Tongue (tissue), 3 donors: ENCODE measurements at places on chromosomes 7 and 10. TPM values are rescaled to one million over a fixed set of nuclear protein-coding genes. Genes with fewer than 3 reads are reported as not detected.

DNA sequence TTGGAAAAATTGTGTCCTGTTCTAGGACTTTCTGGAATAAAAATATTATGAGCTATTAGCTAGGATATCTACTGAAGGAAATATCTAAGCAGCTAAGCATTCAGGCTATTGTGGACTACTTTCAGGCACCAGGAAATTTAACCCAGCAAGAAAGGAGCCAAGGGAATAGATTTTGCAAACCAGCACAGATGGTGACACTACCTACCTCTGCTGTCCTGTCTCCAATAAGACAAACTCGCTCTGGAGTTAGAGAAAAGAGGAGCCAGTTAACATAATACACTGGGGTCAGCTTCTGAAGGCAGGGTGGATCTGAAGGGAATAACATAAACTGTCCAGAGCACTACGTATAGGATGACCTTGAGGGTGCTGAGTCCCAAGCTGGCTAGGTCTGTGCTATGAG is 223.7 kb upstream of the PRSS58 start:
- DNase-seq: peak; percentile 31

DNA sequence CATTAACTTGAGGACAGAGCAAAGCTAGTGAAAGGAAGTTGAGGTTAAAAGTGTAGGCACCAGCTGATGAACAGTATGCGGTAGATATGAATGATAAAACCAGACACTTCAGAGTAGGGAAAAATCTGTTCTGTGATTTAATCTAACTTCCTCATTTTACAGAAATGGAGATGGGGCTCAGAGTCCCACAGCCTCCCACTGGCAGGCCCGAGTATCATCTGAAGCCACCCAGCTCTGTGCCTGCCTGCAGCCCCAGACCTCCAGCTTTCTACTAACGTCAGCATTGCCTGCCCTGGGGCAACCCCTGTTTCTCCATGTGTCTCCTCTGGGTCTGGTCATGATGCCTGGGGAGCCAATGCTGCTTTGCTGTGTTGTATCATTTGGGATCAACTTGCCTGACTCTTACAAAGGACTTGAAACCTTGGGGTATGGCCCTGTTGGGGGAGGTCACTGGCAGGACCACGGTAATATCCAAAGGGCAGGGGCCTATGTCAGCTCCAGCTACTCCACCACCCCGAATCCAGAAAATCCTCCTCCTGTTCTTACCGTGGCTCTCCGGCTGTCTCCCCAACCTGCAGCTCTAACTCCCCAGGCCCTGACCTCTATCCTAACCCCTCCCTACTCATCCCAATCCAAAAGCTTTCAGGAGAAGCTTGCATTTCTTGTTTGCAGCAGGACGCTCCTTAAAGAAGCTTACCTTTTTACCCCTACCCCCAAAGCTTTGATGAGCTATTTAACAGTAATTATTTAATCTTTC is 56.2 kb upstream of the NPY start:
- DNase-seq: no peak

DNA sequence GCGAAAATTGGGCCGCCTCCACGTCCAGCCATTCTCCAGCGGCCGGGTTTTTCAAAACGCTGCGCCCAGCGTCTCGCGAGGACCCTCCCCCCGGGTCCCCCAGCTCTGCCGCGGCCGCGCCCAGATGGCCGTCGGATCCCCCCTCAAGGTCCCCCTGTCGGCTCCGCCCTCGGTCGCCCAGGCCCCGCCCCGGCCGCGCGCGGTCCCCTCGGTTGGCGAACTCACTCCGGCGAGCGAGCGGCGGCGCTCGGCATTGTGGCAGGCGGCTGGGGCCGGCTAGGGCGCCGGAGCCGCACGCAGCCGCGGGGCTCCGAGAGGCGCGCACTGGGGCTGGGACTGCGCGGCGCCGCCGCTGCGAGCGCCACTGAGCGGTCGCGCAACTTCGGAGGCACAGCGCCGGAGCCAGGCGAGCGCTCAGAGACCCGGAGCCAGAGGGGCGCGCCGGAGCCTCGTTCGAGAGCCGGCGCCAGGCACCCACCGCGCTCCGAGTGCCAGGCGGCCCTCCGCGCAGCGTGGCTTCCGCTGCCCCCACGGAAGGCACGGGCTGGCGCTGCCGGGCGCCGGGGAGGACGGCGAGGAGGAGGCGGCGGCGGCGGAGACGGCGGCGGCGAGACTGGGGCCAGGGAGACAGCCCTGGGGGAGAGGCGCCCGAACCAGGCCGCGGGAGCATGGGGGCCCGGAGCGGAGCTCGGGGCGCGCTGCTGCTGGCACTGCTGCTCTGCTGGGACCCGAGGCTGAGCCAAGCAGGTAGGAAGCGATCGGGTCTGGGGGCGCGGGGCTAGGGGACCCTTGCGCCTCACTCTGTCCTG is at the start of gene UNC5B:
UNC5B (plus strand) TSS at position 253 of the 809 bp plus-strand sequence; CDS start at position 669, 416 bp downstream.
- peak; percentile 96 for DNase-seq

The ACSM6 gene
- total RNA-seq: not detected

DNA sequence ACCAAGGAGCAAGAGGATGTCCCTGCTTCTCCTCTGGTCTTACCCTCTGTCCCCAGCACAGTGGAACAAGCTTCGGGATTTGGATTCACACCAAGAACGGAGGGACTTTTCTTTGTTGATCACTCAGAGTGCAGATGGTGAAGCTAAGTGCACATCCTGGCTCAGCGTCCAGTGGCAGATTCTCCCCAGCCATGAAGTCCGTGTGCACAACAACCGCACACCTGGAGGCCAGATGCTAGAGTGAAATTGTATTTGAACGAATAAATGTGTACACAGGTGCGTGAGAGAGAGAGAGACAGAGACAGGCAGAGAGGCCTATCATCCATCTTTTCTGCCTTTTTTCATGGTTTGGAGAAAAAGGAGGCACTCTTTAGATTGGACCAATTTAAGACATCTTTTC is 31.5 kb downstream of the ASB13 start:
- DNase-seq: peak; percentile 67

The CC2D2B gene
- total RNA-seq: 2.2 TPM

DNA sequence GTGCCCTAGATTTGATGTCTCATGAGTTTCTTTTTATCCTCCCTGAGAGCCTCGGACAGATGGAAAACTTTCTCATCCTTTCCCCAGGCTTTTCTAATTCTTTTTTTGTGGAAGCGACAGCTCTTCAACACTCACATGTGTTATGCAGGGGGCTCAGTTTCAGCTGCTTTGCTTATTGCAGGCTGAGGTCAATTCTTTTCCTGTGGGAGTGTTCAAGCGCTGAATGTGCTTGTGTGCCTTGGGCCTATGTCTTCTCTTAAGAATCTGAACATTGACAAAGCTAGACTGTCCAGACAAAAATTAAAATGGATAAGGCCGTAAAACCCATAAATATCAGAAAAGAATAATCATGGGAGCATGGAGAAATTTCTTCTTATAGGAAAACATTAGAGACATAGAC is 125.2 kb upstream of the STEAP4 start:
- DNase-seq: peak; percentile 71

The GDF2 gene
- not detected for total RNA-seq

GRCh38 chr10:84226616-84227015 is 1.3 kb upstream of the LRIT2 start:
- no peak for DNase-seq

DNA sequence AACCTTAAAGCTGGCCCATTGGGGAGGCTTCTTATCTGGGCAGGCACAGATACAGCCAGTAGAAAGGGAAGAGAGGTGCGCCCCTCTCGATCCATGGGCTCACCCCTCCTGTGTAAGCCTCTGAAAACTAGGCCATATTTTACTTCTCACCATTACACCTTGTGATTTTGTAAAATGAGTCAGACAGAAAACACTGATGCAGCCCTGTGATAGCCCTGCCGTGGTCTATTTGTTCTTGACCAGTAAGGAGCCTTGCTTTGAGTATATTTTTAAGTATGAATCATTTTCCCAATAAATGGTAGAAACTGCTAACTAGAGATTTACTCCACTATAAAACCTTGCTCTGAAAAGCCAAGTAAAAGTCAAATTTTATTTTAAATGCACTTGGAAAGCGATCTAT is 329.8 kb upstream of the MBL2 start:
- no peak for DNase-seq

- DNase-seq: no peak
These were observed 22.3 kb downstream of the MCM10 start for GRCh38 chr10:13183625-13184024.

DNA sequence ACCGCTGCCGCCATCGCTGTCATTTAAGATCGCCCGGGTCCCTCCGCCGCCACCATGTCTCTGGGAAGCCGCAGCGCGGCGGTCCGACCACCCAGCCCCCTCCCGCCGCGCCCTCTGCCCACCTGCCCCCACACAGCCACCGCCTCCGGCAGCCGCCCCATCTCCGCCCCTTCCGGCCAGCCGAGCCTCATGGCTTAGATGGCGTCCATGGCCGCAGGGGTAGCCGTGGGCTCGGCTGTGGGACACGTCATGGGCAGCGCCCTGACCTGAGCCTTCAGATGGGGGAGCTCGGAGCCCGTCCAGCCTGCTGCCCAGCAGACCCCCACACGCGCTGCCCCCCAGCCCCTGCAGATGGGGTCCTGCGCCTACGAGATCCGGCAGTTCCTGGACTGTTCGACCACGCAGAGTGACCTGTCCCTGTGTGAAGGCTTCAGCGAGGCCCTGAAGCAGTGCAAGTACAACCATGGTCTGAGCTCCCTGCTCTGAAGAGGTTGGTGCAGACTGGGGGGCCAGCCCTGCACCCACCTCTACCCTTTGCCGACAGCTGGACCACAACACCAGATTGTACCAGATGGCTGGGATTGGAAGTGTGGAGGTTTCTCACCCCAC is 38.0 kb upstream of the TARP start:
- peak; percentile 56 for DNase-seq

- no peak for DNase-seq
These were observed 578.1 kb downstream of the LRMDA start for GRCh38 chr10:76009531-76009930.
